ENCODE measurements at places on chromosomes 3 and 15.

DNA sequence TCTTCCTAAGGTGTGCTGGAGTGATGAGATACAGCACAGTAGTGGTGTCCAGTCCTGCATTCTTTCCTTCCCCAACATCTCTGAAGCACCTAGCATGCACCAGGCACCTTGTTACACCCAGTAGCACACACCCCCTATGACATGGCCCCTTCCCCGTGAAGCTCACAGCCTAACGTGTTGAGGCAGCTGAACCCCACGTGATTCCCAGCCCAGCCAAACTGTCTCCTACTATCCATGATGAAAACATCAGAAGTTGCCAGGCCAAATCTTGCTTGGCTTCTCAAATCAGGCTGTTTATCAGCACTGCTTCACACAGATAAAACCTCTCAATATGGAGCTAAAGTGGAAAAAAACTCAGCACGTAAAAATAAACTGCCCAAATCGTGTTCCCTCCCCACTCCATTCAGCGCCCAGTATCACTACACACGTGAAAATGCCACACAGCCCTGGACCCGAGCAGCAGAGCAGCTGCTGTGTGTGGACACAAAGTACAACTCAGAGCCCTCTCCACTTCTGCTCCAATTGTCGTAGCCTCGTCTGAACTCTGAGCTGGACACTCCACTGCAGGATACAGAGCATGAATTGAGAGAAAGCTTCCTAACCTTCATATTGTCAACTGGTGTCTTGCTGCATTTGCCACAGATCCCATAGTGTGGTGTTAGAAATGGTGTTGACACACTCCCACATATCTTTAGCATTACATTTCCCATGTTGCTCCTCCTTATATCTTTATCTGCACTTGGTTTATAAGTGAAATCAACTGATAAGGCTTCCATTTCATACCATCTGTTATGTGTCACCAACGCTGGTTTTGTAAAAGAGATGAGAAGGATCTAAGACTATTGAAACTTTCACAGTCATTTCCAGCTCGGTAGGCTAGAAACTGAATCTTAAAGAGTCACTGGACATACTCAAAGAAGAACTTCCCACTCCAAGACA, 279.8 kb downstream of the RORA start:
- no peak for DNase-seq

- no peak for DNase-seq
These were observed 85.3 kb upstream of the RORA start for GRCh38 chr15:61314427-61314826.

DNA sequence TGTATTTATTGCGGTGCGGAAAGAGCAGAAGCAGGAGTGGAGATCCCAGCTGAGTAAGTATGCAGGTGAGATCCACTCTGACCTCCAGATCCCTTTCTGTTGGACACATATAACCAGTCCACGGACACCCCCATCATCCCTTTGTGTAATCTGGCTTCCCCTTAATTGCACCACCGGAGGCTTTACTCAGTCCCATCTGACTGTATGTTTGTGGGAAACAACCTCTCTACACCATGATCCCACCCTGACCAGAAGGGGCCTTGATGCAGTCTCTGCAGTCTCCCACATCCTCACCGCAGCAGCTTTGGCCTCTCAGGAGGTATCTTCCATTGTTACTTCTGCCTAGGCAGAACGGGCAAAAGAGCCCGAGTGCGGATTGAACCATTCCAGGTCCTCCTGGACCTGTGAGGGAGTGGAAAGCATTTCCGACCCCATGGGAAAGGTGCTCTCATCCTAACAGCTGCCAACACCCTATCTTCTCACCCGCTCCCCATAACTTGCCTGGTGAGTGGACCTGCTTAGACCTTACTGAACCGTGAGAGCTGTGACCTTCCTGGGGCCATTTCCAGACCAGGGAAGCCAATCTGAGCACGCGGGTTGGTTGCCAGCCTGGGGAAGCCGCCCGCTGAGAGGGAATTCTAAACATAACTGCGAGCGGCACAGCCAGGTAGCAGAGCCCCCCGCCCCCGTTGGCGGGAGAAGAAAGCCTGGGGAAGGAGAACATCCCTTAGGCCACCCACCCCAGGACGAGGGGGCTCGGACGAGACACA, 1.1 kb downstream of the SLCO2A1 start:
- DNase-seq, result no peak

DNA sequence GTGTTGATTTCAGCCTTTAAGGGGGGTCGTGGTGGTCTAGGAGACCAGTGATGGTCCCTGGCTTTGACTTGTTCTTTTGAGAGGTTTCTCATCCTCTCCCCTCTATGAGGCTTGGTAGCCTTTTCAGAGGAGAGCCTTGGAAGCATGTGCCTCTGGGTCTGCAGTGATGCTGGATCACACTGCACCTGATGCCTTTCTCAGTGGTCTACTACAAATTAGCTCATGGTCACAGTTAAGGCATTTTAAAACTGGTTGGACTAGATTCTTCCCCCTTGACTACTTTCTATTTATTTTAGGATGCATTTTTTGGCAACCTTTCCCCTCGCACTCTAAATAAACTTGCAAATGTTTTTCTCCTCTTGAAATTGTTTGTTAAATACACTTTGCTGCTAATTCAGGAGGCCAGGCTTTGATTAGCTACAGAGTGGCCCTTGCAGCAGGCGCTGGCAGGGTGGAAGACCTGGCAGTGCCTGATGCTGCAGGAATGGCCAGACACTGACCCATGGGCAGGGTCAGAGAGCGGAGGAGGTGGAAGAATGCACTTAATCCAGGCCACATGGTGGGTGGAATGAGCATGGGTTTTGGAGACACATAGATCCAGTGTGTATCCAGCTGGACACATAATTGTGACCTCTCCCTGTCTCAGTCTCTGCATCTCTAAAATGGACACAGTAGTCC, 318.8 kb upstream of the CTDSPL start:
- no peak for DNase-seq

- DNase-seq, result no peak
These were observed 921.3 kb upstream of the NR2F2 start for GRCh38 chr15:95409211-95409610.

DNA sequence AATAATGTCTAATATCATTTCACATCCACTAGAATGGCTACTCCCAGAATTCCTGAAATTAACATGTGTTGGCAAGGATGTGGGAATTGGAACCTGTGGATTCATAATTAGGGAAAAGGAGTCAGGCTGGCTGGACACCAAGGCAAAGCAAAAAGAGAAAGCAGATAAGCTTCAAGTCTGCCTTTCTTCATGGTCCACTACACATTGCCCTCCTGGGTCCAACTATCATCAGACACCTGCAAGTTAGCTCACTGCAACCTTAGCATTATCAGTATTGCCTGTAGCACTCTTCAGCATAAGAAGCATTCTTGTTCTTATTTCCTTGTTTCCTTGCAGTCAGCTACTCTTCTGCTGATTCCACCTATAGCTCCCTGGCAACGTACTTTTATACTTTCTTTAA, 124.3 kb downstream of the ZNF280D start:
- DNase-seq, result no peak

DNA sequence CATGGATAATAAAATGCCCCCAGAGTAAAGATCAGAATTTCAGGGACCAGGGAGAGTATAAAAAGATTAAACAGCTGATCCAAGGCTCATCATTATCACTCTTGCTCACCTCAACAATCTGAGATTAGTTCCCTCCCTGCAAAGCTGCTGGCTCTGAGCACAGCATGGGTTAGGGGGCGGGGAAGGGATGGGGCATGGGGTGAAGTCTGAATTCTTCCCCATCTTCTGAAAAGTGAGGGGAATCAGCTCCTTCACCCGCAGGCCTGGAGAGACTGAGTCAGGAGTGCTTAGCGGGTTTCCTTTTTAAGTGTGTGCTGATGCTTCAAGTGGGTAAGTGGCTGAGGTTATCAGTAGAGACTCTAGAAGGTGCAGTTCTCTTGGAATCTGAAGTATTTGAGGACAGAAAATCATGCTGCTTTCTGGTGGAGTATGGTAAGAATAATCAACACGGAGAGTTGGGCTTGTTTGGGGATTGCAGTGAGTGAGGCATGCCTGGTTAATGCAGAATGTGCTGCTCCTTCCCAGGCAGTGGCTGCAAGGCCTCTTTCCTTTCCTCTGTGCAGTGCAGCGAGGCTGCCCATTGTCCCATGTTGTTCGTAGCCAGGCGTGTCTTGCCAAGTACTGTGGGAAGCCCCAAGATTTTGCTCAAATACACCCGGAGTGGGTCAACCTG, 59.2 kb upstream of the TRAK1 start:
- DNase-seq, result peak; percentile 68

DNA sequence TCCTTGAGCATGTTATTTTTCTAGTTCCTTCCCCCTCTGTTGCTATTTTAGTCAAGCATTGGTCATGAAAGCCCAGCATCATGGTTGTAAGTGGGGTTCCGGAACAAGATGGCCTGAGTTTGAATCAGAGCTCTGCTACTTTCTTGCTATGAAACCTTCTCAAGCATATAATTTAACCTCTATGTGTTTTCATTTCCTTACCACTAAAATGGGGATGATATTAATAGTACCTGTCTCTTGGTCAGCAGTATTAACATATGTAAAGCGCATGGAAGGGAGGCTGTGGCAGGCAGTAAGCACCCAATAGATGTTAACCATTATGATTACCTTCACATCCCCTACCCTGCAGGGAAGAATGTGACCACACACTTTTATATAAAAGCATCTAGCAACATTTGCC, 14.3 kb upstream of the SPRED1 start:
- no peak for DNase-seq

DNA sequence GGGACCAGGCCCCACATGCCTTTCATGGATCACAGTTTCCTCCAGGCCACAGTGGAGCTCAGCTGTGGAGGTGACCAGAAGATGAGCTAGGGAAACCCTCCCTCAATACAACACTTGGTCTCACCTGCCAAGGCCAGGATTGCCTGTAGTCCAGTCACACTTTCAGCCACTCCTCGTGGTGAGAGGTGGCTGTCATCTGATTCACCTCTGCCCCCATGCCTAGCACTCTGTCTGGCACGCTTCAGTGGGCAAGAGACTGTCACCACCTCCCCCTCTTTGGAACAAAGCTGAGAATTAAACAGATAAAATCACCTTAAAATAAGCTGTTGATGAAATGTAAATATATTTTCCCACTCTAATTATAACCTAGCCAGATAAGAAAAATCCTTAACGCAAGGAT, 4.0 kb upstream of the IL17RD start:
- no peak for DNase-seq

DNA sequence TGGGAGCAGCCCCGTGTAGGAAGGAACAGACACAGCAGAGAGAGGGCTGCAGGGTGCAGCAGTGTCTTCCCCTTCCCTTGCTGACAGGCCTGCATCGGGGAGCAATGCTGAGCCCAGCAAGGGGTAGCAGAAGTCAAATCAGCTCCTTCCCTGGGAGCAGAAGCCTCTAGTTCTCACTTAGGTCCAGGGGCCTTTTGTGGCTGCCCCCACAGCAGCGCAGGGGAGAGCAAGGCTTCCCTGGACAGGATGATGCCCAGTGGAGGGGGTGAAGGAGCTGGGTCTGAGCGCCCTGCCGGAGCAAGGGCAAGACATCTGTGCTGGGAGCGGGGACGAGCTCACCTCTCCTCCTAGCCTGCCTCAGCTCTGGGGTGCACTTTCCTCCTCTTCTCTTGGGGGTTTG, 827 bp downstream of the PLCB2 start:
- DNase-seq, result no peak

GRCh38 chr3:42736081-42736480, 33.5 kb upstream of the HHATL start:
- DNase-seq, result no peak

DNA sequence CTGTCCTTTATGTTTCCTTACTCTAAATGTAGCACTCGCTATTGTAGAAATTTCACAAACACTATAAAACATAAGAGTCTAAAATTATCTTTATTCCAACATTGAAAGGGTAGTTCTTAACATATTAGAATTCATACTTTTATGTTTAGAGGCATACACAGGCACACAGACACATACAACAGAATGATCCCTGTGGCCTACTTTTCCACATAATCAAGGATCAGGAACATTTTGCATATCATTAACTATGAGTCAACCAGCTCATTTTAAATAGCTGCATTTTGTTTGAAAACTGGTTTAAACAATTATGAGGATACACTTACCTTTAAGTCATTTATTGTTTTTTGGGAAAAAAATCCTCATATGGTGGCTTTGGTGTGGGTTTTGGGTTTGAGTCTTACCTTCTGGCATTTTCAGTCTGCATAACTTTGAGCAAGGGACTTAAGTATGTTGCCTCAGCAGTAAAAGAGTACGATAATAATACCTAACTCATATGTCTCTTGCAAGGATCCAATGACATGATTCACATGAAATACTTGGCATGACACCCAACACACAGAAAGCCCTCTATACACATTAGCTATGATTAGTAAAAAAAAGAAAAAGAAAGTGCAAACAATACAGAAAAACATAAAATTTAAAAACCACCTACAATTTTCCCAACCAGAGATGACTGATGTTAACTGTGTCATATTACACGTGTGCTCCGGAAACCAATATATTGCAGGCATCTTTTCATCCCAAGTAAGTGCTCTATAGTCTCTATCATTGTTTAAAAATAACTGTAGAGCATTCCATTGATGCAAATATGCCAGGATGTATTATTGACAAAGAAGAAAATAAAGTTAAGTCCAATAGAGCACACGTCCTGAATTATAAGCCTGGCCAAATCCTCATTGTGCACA, 213.1 kb upstream of the ADAMTS9 start:
- no peak for DNase-seq

DNA sequence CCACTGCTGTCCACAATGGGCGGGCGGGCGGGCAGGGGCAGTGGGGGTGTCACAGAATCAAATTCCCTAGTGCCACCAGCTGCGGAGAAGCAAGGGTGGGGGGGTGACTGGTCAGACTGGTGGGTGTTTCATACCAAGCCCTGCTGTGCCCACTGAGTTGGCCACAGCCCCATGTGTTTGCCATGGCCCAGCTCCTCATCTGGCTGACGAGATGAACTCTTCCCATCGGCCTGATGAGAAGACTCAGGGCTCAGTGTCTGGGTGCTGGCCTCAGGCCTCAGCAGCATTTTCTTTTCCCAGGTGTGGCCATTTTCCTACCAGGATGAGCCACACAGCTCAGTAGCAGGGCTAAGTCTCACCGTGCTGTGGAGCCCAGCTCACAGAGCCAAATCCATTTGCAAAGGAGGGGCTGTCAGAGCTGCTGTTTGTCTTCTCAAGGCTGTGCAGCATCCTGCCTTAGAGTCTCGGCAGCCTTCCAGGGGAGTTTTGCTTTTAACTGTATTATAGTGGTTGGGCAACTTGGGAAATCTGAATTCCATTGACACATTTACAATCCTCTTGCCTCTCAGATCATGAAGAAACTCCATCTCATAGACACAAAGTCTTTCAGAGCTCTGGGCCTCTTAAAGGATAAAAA, 176.8 kb downstream of the ABHD5 start:
- no peak for DNase-seq

Data from ACHN (cell line).